Posterior vena cava (tissue), 2 donors: ENCODE measurements at places on chromosomes 5 and 9. TPM values are rescaled to one million over a fixed set of nuclear protein-coding genes. Genes with fewer than 3 reads are reported as not detected.

- no peak for DNase-seq
Observed at GRCh38 chr5:142720641-142721271, 34.9 kb upstream of the FGF1 start.

GRCh38 chr5:94715768-94716167 is 97.3 kb downstream of the SLF1 start:
- DNase-seq: no peak

DNA sequence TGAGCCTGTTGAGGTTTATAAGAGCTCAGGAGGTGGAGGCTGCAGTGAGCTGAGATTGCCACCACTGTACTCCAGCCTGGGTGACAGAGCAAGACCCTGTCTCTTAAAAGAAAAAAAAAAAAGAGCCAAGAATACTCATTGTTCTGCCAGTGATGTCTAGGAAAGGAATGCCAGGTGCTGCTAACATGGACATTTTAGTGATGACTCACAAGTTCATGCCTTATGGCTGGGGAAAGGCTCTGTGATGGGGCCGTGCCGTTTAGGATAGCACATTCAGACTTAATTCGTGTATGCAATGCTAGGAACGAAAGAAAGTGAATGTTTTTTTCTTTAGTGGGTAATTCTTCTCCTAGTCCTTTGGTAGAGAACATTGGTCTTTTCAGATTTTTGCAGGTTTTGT is 134.2 kb downstream of the ARHGAP26 start:
- DNase-seq: no peak

DNA sequence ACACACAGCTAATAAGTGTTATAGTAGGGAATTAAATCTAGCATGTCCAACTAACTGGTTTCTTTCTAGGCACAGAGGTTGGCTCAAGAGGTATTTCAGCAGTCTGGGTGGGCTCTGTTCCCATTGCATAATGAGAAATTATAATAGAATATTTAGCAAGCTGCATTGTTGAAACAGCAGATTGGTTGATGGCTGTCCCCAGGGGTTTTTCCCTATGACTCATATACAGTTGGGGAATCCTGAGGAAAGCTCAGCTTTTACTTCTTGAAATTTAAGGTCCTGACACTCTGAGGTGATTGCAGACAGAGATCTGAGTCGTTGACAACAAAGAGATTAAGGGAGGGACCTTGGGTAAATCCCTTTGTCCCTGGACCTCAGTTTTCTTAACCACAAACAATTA is 38.3 kb upstream of the TNFSF8 start:
- no peak for DNase-seq

TMEM174 gene
- total RNA-seq: not detected

ENTPD2 gene
- 0.48 TPM for total RNA-seq

NRG2 gene
- total RNA-seq: 0.90 TPM

ARL14EPL gene
- total RNA-seq: not detected
